ENCODE measurements at places on chromosomes 3 and 15. TPM values are rescaled to one million over a fixed set of nuclear protein-coding genes. Genes with fewer than 3 reads are reported as not detected.

Gene ADCY5
- total RNA-seq, result not detected

- no peak for DNase-seq
These were observed 585.2 kb downstream of the NTRK3 start for GRCh38 chr15:87671289-87671688.

Gene MESP2
- not detected for total RNA-seq

Gene IL16
- total RNA-seq, result 87.1 TPM

- DNase-seq, result no peak
These were observed 24.8 kb downstream of the LINGO1 start for GRCh38 chr15:77607894-77608261.

- DNase-seq, result peak; percentile 33
These were observed 665.4 kb upstream of the CBLB start for GRCh38 chr3:106534206-106534605.

DNA sequence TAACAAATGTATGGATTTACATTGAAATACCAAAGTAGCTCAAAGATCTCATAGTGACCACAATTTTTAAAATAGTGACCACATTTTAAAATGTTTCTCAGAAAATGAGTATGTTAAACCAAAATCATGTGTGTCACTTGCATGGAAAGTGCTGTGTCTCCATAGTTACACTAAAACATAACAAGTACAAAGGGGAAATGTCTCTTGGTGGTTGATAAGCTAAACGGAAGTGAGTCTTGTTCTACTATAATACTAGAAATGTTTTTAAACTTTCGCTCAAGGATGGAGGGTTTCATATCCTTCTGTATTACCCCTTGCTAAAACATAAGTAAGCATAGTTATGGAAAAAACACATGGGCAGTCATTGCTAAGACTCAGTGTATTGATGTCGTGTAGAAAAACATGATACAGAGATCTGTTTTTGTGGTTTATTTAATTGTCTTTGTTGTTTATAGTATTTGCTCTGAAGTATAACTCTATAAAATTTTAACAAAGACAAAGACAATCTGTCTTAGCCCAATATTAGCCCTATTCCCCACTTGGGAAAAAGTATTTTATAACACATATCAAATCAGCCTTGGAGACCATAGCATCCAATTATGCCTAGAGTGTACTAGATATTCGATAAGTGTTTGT is 27.0 kb upstream of the DENND4A start:
- no peak for DNase-seq

DNA sequence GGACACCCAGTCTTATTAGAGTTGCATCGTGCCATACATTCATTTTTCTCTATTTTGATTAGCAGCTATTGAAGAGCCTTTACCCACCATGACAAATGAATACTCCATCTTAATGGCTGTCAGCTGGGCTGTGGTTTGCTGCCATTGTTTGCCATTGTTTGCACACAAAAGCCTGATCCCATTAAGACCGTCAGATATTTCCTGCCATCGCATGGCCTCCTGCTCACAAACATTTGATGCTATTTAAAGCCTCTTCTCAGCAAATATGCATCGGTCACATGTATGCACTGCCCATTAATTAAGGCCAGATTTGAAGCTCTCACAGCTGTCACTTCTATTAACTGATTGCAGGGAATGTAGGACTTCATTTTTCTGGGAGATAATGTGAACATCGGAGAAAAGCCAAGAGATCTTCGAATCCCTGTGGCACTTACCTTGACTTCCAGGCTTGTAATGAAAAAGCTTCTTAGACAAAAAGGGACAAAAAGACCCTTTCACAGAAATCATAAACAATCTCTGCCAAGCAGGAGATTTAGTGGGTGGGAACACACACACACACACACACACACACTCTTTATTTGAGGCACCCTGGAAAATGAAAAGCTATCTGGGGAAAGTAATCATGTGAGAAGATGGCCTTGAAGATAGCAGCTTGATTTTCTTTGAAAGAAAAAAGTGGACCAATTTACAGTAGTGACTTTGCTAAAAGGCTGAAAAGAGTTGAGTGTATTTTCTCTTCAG is 175.4 kb upstream of the NR2E3 start:
- no peak for DNase-seq

Gene SPSB4
- total RNA-seq, result not detected

GRCh38 chr3:41208507-41209220 is 9.4 kb downstream of the CTNNB1 start:
- no peak for DNase-seq

Gene SYNPR
- total RNA-seq, result not detected

GRCh38 chr3:179745716-179746115 is 92.9 kb downstream of the USP13 start:
- DNase-seq, result no peak

GRCh38 chr3:11641316-11641682 is 2.4 kb downstream of the VGLL4 start:
- DNase-seq, result no peak

Gene RASGRF1
- total RNA-seq, result 0.55 TPM

GRCh38 chr15:35669432-35670045 is 123.6 kb upstream of the DPH6 start:
- DNase-seq, result no peak

DNA sequence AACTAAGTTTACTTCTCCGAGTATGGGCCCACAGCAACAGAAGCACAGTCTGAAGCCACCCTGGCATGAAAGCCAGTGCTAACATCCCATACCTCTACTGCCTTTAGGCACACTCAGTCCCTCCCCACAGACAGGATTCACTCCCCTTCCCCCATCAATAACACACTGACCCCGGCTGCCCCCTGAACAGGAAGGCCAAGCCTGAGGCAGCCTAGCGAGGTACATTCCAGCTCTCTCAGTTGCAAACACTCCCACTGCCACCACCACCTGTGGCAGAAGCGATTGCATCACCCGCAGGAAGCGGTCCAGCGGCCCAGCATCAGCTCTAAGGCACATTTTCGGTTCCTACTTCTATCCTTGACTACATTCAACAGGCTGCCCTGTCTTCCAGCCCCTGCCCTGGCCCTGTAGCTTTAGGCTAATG is 7.0 kb upstream of the BMF start:
- DNase-seq, result no peak

DNA sequence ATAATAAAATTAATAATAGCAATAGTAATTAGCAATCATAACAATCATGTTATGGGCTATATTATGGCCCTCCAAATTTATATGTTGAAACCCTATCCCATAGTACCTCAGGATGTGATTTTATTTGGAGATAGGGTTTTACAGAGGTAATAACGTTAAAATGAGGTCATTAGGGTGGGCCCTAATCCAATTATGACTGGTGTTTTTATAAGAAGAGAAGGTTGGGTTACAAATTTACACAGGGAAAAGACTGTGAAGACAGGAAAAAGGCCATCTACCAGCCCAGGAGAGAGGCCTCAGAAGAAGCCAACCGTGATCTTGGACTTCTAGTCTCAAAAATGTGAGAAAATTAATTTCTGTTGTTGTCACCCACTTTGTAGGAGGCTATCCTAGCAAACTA is 353.1 kb downstream of the CHL1 start:
- DNase-seq, result no peak

All from T-helper 17 cell (primary cell).